Stimulated activated CD4-positive, alpha-beta T cell treated with anti-CD3 and anti-CD28 coated beads, Interleukin-4, amount 100 ng/mL, for 4 hours (primary cell): ENCODE measurements at places on chromosomes 7 and 10.
A peak's percentile ranks its signal among the peaks of the same experiment; 100 is the strongest.

- peak; percentile 57 for DNase-seq
These were observed 83.8 kb upstream of the GPR26 start for GRCh38 chr10:123582084-123582989.

GRCh38 chr7:2954433-2954853, 89.2 kb downstream of the CARD11 start:
- DNase-seq, result peak; percentile 19

GRCh38 chr7:23369100-23369499, 70.0 kb downstream of the MALSU1 start:
- DNase-seq, result no peak

GRCh38 chr7:44059219-44060090, 5.9 kb downstream of the PGAM2 start:
- no peak for DNase-seq

- no peak for DNase-seq
These were observed 2.0 kb upstream of the RBAK start for GRCh38 chr7:5043661-5044060.

DNA sequence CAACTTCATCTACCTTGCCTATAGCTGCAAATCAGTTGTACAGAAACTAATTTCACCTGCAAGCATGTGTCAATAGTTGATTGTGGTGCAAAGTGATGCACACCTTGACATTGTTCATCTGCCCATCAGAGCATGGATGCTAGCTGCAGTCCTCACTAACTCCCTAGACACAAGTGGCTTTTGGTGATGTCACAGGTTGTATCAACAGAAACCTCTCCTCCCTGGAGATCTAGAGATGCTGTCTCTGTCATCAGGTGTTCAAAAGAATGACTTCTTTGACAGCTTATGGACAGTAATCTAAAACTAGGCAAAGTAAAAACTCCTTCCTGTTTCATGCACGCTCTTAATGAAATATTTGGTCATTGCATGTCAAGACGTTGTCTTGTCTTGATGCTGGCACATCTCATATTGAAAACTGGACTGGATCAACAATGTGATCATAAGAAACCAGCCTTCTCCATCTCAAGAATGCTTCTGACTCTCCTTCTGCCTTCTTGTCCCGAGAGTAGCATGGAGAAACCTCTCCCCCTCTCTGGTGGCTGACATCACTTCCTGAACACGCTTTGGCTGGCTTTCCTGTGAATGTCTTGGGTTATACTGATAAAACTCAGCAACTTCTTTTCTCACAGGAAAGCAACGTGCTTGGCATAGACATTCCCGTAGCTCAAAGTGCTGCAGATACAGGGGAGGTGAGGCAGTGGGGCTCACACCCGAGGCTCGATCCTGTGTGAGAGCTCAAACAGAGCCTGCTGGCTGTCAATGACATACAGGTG, 176.2 kb upstream of the CDCA7L start:
- no peak for DNase-seq

DNA sequence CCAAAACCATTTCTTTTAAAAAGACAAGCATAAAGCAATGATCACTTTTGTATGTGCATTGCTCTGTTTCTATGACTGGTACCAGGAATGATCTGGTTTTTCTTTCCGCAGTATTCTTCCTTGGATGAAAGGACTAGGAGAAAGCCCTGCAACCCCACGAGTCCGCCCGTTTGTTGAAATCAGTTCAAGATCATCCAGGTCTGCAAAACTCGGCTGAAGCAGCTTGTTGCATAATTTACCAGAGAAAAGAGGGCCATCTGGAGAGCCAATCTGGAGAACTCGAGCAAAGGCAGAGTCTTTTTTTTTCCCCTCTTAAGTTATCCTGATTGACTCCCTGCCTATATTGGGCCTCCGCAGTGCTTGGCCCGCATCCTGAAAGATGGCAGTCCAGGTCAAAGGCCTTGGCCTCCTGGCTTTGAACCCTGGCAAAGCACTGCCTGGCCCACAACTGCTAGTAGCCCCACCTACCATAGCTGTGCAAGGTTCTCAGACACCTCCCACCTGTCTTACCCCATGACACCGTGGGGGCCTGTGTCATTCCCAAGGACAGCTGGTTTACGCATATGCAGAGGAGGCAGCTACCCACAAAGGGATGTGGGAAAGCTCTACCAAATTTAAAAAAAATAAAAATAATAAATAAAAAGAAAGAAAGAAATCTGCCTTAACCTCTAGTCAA, 572.2 kb downstream of the INHBA start:
- DNase-seq, result no peak

DNA sequence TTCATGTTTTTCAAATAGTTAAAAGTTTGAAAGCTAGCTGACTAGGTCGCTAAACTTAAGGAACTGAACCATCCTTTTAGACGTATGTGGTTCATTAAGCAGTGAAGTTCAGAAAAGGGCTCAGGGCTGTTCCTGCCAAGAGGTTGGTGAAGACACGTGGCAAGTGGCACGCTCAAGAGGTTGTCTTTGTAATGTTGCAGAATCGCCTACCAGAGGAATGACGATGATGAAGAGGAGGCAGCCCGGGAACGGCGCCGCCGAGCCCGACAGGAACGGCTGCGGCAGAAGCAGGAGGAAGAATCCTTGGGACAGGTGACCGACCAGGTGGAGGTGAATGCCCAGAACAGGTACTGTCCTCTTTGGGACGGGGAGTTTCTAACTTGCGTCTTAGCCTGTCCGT, 57.8 kb upstream of the AGBL3 start:
- DNase-seq, result no peak
